ENCODE measurements at places on chromosomes 4 and X.
A peak's percentile ranks its signal among the peaks of the same experiment; 100 is the strongest.

- peak; percentile 13 for DNase-seq
Observed at GRCh38 chr4:139606579-139607501, 50.8 kb upstream of the SETD7 start.

- no peak for DNase-seq
Observed at GRCh38 chr4:82362565-82362964, 11.2 kb downstream of the HNRNPD start.

DNA sequence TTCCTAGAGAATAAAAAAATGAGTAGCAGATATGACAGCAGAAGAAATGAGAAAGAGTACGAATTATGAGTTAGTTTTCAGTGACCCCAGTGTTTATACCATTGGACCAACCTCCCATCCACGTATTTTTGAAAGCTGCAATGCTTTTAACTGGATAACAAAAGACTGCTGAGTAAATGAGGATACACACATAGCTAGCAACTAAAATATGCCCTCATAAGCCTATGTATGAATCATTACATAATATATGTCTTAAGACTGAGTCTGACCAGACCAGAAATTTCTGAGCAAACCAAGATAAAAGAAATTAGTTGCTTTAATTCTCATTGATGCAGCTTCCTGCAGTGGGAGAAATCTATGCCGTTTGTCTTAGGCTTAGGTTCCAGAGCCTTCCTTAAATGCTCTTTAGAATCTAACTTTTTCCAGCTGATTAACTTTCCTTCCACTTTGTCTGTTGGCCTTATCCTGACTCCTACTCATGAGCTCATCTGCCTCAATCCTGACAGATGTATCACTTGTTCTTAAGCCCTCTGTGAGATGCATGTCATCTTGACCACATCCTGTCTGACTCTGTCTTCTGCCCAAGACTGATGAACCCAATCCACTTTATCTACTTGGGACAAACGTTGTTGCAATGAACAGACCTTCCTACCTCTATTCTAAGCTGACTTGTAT is 301.4 kb upstream of the AADAT start:
- DNase-seq = no peak

- DNase-seq = no peak
Observed at GRCh38 chrX:13223868-13224567, 95.8 kb downstream of the ATXN3L start.

DNA sequence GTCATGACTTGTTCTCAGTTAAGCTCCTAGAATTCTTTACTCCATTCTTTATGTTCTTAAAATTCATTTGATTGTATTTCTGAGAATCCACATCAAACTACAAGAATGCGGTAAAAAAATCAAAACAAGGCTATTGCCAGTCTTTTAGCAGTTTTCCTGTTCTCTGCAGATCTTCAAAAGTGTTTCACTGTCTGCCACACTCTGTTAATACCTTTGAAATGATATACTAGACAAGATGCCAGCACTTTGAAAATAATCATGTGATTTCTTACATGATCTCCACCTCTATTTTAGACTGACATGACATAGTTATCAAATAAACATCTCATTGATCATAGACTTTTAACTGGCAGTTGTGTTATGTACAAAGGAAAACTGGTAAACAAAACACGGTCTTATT is 30.1 kb upstream of the GPRIN3 start:
- DNase-seq = no peak

DNA sequence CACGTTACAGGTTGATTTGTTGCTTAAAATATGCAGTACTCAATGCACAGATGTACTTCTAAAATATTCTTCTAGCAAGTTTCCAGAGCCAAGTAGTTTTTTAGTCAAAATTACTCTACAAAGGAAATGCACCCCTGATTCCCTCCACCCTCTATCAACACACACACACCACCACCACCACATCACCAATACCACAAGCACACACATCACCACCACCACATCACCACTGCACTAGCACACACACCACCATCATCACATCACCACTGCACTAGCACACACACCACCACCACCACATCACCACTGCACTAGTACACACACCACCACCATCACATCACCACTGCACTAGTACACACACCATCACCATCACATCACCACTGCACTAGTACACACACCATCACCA is 105.2 kb upstream of the FRG1 start:
- no peak for DNase-seq

GRCh38 chr4:154988511-154988910 is 207.4 kb downstream of the RBM46 start:
- DNase-seq = no peak

GRCh38 chr4:56723201-56723605 is 42.1 kb upstream of the HOPX start:
- DNase-seq = no peak

GRCh38 chr4:129578336-129578735 is 482.4 kb downstream of the C4orf33 start:
- DNase-seq = no peak

GRCh38 chrX:2284133-2284532 is 216.6 kb downstream of the DHRSX start:
- no peak for DNase-seq

- no peak for DNase-seq
Observed at GRCh38 chr4:123215536-123215935, 181.1 kb upstream of the SPRY1 start.

- DNase-seq = no peak
Observed at GRCh38 chr4:11814758-11815157, 386.1 kb upstream of the HS3ST1 start.

- DNase-seq = no peak
Observed at GRCh38 chrX:106612393-106612763, 600 bp downstream of the RADX start.

DNA sequence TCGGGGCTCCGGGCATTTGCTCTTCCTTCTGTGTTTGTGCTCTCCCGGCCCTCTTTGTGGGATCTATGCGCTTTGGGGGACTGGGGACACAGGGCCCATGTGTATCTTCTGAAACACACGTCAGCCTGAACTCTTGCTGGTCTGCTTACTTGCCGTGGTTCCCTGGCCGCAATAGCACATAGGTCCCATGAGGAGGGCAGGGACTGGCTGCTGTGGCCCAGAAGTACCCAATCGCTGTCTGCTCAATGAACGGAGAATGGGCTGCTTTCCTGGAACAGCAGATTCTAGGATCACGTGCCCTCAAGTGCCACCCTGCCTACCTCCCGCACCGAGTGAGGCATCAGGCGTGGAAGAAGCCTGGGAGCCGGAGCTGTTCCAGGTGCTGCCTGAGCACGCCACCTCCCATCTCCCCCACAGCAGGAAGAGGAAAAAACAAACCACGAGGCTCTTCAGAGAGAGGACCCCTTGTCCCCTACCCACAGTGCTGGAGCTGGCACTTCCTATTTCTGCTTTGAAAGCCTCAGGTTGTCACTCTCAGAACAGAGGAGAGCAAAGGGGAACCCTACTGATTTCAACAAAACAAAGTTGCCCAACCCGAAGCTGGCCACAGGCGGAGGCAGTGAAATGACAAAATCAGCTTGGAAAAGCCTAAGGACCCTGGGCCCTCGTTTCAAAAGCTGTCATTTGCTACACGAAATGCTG is 3.8 kb downstream of the G6PD start:
- peak; percentile 32 for DNase-seq

DNA sequence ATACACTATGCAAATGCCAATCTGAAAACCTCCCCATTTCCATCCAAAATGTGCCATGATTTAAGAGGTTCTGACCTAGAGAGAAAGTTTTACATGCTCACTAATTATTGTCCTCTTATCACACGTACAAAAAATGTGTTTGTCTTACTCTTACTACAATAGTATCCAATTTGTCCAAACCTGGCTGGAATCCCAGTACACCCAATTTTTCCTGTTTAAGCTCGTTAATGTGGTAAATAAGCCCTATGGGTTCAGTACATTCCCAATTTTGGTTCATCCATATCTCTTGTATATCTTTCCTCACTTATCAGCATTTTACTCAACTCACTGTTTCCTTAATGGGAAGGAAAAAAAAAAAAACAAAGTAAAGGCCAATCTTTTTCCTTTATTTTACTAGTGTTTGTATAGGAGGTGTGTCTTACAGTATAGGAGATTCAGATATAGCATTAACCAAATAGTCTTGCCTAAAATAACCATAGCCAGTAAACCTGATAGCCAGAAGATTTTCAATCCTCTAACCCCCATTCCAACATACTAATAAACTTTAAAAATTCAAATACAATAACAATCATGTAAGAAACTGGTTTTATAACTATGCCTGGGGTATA is 109.8 kb downstream of the PARM1 start:
- DNase-seq = no peak
